ENCODE measurements at places on chromosomes 5 and 9.
A peak's percentile ranks its signal among the peaks of the same experiment; 100 is the strongest.

GRCh38 chr9:83708515-83709158 lies 879 bp upstream of the UBQLN1 start:
- DNase-seq = peak; percentile 49

- DNase-seq = no peak
These were observed 77.7 kb downstream of the PTCD2 start for GRCh38 chr5:72397836-72398235.

- DNase-seq = peak; percentile 38
These were observed 1.8 kb downstream of the PTGER4 start for GRCh38 chr5:40681363-40682153.

DNA sequence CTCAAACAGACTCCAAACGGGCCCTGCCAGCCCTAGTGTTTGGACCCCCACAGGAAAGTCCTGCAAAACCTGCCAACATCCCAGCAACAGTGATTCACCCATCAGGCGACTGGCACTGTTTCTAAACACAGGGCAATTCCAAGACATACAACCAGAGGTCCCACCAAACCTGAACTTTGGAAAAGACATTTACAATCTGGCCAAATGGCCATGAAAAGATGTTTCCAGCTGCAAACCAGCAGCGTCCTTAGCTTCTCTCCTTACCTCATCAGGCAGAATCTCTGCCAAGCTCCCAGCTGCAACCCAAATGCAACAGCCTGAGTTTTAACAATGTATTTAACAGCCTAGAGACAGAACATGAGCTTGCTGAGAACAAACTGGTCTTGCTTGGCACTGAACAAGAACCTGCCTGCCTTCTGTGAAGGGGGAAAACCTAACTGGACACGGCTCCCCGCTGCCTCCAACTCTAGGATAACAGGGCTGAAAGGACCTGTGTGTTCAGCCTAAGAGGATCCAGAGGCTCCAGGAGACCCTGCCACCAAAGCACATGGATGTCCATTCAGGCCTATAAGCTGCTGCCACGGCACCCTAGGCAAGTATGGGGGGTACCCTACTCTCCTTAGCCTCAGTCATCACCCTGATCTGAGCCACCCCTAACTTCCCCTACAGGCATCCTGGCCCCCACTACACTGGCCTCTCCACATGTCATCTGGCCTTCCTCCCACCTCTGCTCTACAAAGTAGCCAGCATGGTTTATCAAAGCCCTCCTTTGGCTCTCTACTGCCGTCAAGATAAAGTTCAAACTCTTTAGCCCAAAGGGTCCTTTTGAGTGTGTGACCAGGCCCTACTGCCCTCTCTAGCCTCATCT lies 5.6 kb downstream of the P4HA2 start:
- no peak for DNase-seq

- no peak for DNase-seq
These were observed 29.0 kb upstream of the CEMIP2 start for GRCh38 chr9:71797266-71797665.

GRCh38 chr9:86072394-86072877 lies 26.9 kb downstream of the GOLM1 start:
- DNase-seq = no peak

DNA sequence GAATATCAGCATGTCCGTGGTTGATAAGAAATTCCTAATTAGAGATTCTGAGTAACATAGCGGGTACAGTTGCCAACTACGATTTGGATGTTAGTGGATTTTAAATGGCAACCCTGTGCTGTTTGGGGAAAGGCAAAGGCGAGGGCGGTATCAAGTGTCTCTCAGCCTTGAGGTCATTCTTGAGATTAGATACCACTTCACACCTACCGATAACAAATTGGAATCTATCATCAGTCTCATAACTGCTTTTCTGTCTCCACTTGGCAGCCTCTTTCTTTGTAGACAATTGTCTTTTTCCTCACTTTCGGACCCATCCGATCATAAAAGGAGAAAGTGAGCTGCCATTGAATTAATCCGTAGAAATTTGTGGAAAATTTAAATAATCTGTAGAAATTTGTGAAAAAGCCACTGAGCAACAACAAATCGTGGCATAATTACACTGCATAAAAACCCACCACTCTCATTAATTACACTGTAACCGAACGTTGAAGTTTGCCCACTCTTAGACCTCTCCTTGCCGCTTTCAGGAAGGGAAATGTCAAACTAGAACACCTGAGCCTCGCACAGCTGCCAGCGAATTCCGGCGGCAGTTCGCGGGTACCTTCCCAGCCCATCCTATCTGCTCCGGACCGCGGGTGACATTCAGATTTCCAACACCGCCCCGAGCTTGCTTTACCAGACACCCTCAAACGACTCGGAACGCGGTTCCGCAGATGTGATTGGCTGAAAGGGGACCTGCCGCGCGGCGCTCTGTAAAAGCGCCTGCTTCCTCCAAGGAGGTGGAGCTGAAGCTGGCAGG lies 849 bp upstream of the RGMB start:
- DNase-seq = peak; percentile 65

- no peak for DNase-seq
These were observed 299.0 kb upstream of the MSX2 start for GRCh38 chr5:174425271-174425963.

- no peak for DNase-seq
These were observed 107.4 kb downstream of the MCTP1 start for GRCh38 chr5:95177456-95177855.

- no peak for DNase-seq
These were observed 44.6 kb downstream of the TSSK1B start for GRCh38 chr5:113390224-113390623.
